ENCODE measurements at places on chromosomes 11 and 22.

DNA sequence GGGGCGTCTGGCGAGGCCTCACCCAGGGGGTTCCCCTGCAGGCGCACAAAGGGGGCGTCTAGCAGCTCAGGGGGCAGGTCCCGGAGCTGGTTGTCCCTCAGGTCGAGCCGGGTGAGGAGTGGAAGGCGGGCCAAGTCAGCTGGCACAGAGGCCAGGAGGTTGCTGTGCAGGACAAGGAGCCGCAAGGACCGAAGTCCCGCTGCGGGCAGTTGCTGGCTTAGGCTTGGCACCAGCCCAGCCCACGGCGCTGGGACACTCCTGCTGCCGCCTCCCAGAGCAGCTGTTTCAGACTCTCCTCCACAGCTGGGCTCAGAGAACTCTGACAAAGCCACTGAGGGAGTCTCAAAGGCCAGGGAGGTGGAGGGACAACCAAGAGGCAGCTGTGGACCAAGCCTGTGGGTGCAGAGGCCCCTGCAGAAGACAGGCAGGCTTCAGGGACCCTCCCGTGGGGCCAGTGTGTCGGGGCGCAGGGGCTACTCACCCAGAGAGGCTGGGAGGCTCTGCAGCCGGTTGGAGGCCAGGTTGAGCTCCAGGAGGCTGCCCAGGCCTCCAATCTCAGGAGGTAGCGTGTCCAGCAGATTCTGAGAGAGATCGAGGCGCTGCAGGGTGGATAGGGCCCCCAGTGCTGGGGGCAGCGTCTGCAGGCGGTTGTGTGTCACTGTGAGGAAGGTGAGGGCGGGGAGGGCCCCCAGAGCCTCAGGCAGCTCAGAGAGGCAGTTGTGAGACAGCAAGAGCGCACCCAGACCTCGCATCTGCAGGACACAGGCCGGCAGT is 2.2 kb downstream of the PIDD1 start:
- no peak for DNase-seq

DNA sequence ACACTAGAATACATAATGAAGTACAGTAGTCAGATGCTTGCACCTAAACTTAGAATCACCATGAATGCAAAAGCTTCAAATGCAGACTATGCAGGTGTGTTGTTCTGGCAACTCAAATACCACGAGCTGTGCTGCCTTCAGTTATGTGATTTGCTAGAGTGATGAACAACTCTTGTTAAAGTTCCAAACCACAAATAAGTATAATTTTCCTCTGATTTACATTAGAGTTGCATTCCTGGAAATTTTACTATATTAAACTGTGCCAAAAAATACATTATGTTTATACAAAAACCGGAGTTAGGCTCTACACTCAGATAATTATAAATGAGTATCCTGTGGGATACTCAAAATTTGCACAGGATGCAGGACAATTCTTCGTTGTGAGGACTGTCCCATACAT is 3.0 kb downstream of the TMEM218 start:
- DNase-seq = no peak

GRCh38 chr11:62544581-62545436 is 1.8 kb downstream of the AHNAK start:
- DNase-seq = no peak

GRCh38 chr22:38239101-38239761 is 33.6 kb downstream of the TMEM184B start:
- DNase-seq = peak; percentile 84

Measured in skeletal muscle cell (primary cell).